ENCODE measurements at places on chromosomes 3 and 15.

DNA sequence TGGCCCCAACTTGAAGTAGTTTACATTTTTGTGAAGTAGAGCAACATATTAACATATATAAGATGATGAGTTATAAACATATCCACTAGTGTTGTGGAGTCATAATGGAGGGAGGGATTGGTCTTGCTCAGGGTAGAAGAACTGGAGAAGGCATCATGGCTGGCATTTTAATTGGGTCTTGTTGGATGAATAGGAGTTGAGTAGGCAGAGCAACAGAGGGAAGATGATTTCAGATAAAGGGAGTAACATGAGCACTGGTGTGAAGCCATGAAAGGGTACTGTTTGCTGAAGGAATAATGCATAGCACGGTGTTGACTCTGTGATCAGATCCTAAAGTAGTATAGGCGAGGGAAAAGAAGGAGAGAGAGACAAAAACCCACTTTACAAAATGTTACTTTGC, 3.6 kb upstream of the RFX7 start:
- no peak for DNase-seq

- DNase-seq: no peak
These were observed 2.6 kb upstream of the XYLB start for GRCh38 chr3:38343797-38344594.

- no peak for DNase-seq
These were observed 134.0 kb downstream of the CMSS1 start for GRCh38 chr3:99951701-99952100.

DNA sequence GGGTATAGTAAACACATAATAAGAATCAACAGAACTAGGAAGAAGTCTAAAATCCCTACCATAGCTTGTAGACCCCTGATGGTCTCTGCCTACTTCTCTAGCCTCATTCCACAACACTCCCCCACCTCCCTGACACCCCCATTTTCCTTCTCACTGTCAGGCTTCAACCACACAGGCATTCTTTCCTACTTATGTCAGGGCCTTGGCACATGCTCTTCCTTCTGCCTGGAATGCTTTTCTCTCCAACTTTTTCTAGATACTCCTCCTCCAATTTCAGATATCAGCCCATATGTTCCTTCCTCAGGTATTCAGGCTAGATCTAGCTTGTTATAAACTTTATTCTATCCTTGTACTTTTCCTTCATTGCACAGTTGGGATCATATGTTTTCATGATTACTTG, 106.0 kb upstream of the MRPL3 start:
- DNase-seq: no peak

- no peak for DNase-seq
These were observed 11.7 kb downstream of the BCL2L10 start for GRCh38 chr15:52100807-52101442.

GRCh38 chr15:78105476-78106241, 13.3 kb downstream of the SH2D7 start:
- no peak for DNase-seq

DNA sequence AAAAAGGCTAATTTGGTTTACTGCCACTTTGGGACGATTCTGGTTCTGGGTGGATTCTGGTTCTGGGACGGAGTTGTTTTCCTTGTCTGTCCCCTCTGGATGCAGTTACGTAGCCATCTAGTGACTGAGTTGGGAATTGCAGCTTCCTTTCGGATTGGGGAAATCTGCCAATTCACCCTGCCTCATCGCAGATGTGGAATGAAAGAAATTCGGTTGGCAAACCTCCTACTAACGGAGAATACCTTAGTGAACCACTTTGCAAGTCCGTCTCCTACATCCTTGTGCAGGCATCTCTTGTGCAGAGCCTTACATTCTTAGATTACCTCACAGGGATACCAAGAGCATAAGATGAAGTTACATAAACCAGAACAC, 31.5 kb upstream of the AP4E1 start:
- DNase-seq: peak; percentile 50

DNA sequence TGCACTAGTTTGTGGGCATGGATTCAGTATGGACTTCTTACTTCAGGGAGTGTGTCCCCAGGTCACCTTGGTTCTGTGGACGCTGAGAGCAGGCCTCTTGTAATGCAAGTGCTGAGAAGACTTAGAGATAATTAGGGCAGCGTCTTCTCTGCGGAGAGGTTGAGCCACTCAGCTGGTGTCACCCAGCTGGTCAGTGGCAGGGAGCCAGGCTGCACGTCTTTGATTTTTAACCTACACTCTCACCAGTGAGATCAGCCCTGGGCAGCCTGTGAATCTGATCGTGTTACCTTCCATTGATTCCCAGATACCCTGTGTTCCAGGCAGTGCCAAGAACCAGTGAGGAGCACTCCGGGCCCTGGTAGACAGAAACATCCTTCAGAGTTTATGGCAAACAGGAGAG, 92.6 kb downstream of the SLCO3A1 start:
- no peak for DNase-seq

GRCh38 chr3:58691997-58692396, 25.4 kb upstream of the FAM3D start:
- no peak for DNase-seq

GRCh38 chr3:154718053-154718452, 288.1 kb upstream of the GPR149 start:
- no peak for DNase-seq

- no peak for DNase-seq
These were observed 222.0 kb downstream of the NEK10 start for GRCh38 chr3:27147215-27147614.

- no peak for DNase-seq
These were observed 245.9 kb downstream of the NAALADL2 start for GRCh38 chr3:175105066-175105465.

- DNase-seq: no peak
These were observed 238.8 kb downstream of the OPA1 start for GRCh38 chr3:193831495-193832455.

GRCh38 chr15:58260205-58260724, 122.1 kb downstream of the AQP9 start:
- DNase-seq: no peak

DNA sequence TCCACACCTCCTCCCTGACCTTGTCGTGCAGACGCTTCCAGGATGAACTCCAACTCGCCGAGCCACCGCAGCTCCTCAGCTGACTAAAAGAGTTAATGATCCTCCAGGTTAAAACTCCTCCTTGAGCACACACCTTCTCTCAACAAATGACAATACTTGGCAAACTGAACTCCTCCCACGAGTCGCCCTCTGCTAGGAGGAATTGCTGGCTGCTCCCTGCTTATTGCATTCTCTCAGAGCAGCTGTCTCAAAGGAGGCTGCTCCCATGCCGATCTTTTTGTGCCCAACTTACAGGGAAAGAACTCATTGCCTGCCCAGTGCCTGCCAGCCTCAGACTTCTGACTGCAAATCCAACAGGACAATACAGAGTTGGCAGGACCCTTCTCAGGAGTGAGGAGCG, at the start of gene ATP13A4:
ATP13A4 (minus strand) TSS at position 85 of the 400 bp plus-strand sequence. CDS start 96 bp downstream, outside the sequence.
- DNase-seq: no peak

GRCh38 chr3:117490716-117491115, 781.1 kb downstream of the TUSC7 start:
- DNase-seq: no peak

GRCh38 chr3:55624238-55624637, 137.1 kb upstream of the WNT5A start:
- no peak for DNase-seq

- no peak for DNase-seq
These were observed 54.0 kb downstream of the LHFPL4 start for GRCh38 chr3:9499455-9500107.

- no peak for DNase-seq
These were observed 17.1 kb downstream of the UMPS start for GRCh38 chr3:124747111-124747981.

- peak; percentile 79 for DNase-seq
These were observed at the start of gene LXN for GRCh38 chr3:158672215-158673176. TSS of gene LXN (minus strand) at chr3:158672648. CDS start at chr3:158672478, 170 bp downstream.

- no peak for DNase-seq
These were observed 22.3 kb upstream of the CFAP161 start for GRCh38 chr15:81111510-81112470.

DNA sequence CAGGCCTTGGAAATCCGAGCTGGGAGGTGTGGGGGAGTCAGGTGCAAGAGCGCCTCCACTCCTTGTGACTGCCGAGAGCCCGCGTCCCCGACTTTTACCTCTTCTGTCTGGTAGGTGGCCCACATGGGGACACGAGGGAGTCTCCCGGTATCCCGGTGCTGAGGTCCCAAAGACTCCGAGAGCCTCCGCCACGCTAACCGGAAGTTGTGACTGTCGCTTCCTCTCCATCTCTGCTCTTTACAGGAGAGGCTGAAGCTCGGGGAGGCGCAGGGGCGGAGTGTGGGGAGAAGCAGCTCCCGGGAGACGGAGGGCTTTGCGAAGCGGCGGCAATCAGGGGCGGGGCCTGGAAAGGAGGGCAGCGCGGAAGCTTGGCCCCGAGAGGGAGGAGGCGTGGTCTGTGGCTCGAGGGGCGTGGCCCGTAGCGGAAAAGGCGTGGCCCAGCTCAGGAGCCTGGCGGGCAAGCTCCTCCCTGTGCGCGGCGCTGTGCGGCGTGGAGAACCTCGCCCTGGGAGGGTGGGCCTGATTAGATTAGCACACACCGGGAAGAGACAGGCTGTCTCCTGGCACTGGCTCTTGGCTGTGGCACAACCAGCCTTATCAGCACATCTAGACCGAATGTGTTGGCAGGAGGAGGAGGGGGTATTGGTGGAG, 143.9 kb downstream of the GABRB3 start:
- DNase-seq: peak; percentile 9

- DNase-seq: no peak
These were observed 84.6 kb upstream of the PFN2 start for GRCh38 chr3:150055332-150055731.

- DNase-seq: no peak
These were observed 192.2 kb upstream of the GADL1 start for GRCh38 chr3:31086698-31087097.

GRCh38 chr15:78909791-78910228, 35.0 kb downstream of the CTSH start:
- peak; percentile 9 for DNase-seq

- no peak for DNase-seq
These were observed 653.0 kb downstream of the DIPK2A start for GRCh38 chr3:144624656-144625055.

GRCh38 chr3:126996905-126997304, 14.0 kb downstream of the PLXNA1 start:
- DNase-seq: no peak

DNA sequence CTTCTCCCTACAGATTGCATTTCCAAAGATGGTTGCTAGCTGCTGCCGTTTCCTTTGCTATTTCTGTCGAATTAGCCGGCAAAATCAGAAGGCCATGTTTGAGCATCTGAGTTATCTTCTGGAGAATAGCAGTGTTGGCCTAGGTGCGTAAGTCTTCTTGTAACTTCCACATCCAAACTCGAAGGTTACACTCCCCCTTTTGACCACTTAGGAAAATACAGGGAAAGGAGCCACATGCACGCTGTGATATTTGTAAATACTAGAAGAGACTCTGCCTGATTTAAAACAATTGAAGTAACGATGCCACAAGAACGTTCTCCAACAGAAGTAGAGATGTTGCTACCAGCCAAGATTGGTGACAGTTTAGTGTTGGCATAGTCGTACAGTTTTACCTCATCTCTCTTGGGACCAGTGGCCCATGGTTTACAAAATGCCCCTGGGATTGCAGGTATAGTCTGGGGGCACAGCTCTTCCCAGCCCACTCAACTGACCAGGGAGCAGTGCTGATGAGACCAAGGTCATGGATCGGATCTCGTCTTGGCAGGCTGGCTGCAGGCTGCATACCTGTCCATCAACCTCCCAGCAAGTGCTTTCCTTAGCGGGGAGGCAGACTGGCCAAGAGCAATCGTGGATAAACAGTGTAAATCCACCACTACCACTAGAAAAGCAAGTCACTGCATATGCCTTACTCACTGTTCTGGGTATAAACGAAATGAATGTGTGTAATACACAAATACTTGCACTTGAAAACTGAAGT, 268.4 kb upstream of the CHRM5 start:
- no peak for DNase-seq

DNA sequence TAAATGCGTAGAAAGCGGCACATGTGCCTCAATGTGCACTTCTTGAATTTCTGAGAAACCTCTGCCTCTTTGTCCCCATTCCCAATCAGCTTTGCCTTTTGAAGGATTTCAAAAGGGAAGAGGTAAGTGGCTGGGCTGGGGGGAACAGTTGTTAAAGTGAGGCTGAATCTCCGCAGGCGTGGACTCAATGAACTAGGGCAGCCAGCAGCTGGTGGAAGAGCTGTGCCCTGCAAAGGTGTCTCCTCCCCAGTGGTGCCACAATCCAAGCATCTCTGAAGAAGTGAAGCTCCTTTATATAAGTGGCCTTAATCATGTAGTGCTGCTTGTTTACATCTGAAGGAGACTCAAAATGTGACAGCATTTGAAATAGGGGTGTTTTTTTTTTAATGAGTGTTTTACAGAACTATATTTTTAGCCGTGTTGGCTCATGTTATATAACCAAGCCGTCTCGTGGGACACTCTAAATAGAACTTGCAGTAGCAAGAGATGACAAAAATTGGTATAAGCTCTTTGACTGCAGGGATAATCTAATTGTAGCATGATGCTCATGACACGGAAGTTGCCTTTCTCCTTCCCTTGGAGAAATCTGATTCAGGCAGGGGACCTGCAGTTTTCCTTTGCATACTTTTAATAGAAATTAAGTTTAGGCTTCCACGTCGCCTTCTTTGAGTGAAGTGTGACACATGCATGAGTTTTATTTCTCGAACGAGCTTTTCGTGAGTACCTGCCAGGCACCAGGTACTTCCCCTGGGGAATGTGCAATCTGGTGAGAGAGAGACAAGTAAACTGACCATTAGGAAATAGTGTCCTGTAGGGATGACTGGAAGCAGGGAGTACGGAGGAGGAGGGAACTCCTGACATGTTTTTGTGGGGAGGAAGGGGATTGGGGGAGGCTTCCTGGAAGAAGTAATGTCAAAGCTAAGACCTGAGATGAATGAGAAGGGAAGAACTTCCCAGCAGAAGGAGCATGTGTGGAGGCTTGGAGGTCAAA, 179.7 kb upstream of the BHLHE40 start:
- DNase-seq: no peak

GRCh38 chr3:186994000-186994955, 64.0 kb downstream of the ST6GAL1 start:
- DNase-seq: no peak

GRCh38 chr15:88655800-88656488, 17.1 kb downstream of the ISG20 start:
- no peak for DNase-seq

DNA sequence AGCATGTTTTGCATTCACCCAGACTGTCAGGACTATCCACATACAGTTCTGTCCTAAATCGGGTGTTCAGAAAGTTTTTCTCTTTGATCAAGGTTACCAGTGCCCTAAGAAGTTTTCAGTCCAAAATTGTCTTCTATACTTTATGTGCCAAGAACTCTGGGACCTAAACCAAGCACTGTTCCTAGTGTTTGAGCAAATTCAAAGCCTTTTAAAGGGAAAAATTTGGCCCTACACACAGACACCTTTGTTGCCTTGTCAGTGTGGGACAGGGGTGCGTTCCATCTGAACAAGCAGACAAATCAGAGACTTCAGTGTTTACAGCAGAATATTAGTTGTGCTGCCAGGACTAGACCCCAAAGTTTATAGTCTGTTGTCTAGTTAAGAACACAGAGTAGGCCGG, 50.6 kb downstream of the DGKG start:
- no peak for DNase-seq

DNA sequence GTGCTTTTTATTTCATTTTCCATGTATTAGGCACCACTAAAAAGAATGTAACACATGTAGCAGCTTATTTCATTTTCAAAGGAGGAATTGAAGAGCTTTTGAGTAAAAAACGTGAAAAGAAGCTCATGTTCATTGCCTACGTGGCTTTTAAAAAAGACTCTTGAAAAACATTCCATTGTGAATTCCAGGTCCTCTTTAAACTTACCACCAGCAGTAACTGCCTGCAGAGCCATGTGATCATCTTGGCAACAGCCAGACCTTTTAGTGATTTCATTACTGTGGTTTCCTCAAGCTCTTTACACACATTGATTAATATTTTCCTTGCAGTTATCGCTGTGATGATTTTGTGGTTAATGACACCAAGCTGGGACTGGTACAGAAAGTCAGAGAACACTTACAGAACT, 43.8 kb upstream of the FBXL22 start:
- no peak for DNase-seq
